Melanocyte of skin (primary cell): ENCODE measurements at places on chromosomes 5 and 9. TPM values are rescaled to one million over a fixed set of nuclear protein-coding genes. Genes with fewer than 3 reads are reported as not detected.

The WDR31 gene
- total RNA-seq = 1.7 and 2.2 TPM in 2 replicates

The DRD1 gene
- 0.15 TPM in 1 of 2 replicates, not detected in the other for total RNA-seq

The BARHL1 gene
- total RNA-seq = not detected in 2 replicates

The LCN9 gene
- not detected in 2 replicates for total RNA-seq

The LHFPL2 gene
- total RNA-seq = 73.0 and 103 TPM in 2 replicates

The CAMK4 gene
- under 0.01 and 0.36 TPM in 2 replicates for total RNA-seq

The SNCAIP gene
- total RNA-seq = not detected in 2 replicates

The HAUS6 gene
- 24.4 and 29.4 TPM in 2 replicates for total RNA-seq
